ENCODE measurements at places on chromosomes 6 and 20.

DNA sequence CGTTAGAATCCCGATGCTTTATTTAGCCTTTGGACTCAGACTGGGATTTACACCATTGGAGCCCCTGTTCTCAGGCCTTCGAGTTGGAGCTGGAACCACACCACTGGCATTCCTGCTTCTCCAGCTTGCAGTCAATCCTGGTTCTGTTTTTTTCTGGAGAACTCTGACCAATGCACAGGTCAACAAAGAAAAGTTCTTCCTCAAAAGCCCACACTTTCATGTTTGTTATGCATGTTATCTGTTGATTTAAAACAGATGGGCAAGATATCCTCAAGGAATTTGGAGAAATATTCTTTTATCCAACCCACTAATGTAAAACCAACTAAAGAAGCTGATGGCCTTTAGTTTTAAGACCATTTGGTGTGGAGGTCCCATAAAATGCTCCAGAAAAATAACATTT is 205.7 kb downstream of the ANKRD60 start:
- no peak overlapping the region for H3K27ac ChIP-seq
- no peak overlapping the region for H3K4me3 ChIP-seq
- no peaks in the 10 kb centered on the region for H3K36me3 ChIP-seq

GRCh38 chr20:19543101-19543500 is 215.0 kb upstream of the RIN2 start:
- no peak overlapping the region for H3K4me3 ChIP-seq
- peak overlapping the region; percentile 41 for H3K27ac ChIP-seq
- H3K4me1 ChIP-seq: peaks cover 26% of the 10 kb centered on the region

- no peak overlapping the region for H3K4me3 ChIP-seq
- peaks cover 26% of the 10 kb centered on the region for H3K4me1 ChIP-seq
- no peak overlapping the region for H3K27ac ChIP-seq
- no peaks in the 10 kb centered on the region for H3K36me3 ChIP-seq
Measured at GRCh38 chr6:82372656-82373055, 9.0 kb downstream of the TPBG start.

- no peak overlapping the region for H3K4me3 ChIP-seq
- DNase-seq: no peak
- H3K27me3 ChIP-seq: no peaks in the 10 kb centered on the region
Measured at GRCh38 chr20:1831606-1832005, 63.6 kb upstream of the SIRPA start.

- no peak overlapping the region for H3K27ac ChIP-seq
- peaks cover 12% of the 10 kb centered on the region for H3K4me1 ChIP-seq
- H3K27me3 ChIP-seq: peaks cover 4% of the 10 kb centered on the region
- H3K36me3 ChIP-seq: no peaks in the 10 kb centered on the region
Measured at GRCh38 chr6:119006974-119007373, 71.5 kb downstream of the FAM184A start.

DNA sequence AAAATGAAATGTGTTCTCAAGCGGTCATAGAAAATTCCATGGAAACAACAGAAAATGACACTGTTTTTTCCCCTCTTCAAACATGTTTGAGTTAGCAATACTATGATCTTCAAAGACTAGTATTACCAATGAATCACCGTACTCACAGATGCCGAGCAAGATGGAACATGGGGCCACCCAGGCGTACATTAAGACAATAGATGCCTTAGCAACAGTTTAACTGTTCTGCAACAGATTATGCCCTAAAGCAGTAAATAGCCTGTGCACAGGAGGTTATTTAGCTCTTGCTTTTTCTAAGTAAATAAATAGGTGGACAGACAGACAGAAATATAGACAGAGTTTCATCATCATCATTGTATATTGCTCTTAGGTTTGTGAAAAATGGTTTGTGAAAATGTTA is 284.0 kb upstream of the DEFB112 start:
- H3K36me3 ChIP-seq: no peaks in the 10 kb centered on the region
- peaks cover 4% of the 10 kb centered on the region for H3K27me3 ChIP-seq
- no peak for DNase-seq
- no peak overlapping the region for H3K27ac ChIP-seq
- no peak overlapping the region for H3K4me3 ChIP-seq

DNA sequence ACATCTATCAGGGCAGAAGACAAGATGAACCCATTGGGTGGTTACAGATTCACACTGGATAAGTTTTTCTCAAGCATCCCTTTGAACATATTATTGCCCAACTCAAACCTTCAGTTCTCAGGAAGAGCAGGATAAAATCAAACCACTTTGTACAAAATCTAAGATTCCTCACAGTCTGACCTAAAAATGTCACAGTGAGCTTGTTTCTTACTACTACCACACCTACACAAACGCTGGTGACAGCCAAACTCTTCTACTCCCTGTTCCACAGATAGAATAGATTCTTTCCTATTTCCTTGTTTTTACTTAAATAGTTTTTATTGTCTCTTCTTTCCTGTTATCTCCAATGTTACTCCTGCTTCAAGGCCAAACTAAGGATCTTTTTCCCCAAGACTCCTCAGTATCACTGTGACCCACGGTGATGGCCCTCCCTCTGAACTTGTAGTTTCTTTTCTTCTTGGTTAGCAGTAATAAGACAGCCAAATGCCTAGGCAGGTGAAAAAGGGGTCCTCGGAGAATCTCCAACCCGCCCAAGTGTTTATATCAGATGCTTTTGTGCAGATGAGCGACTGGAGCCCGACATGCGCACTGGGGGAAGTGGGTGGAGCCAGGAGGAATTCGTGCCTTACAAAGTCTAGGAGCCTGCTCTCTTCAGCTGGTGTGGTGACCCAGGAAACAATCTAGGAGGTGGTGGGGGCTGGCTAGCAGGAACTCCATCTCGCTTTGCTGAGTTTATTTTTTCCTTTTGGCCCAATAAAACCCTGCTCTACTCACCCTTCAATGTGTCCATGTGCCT is 53.4 kb downstream of the SEL1L2 start:
- no peaks in the 10 kb centered on the region for H3K4me1 ChIP-seq
- no peak overlapping the region for H3K27ac ChIP-seq
- H3K4me3 ChIP-seq: no peak overlapping the region
- no peaks in the 10 kb centered on the region for H3K27me3 ChIP-seq
- H3K36me3 ChIP-seq: no peaks in the 10 kb centered on the region

DNA sequence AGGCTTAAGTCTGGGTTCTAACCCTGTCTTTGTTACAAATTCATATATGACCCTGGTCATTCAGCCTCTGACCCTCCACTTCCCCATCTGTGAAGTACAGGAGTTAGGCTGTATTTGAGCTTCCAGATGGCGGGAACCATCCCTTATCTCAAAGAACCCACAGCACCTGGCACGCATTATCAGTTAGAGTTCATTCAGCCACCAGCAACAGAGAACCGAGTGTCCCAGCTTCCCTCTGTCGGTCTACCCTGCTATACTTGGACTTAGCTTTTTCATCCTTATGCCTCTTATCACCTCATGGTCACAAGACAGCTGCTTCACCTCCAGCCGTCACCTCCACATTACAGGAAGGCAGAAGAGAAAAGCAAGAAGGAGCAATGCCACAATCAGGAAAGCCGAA is 147.8 kb downstream of the EYA2 start:
- no peaks in the 10 kb centered on the region for H3K4me1 ChIP-seq
- no peaks in the 10 kb centered on the region for H3K27me3 ChIP-seq
- DNase-seq: no peak
- no peak overlapping the region for H3K27ac ChIP-seq
- H3K4me3 ChIP-seq: no peak overlapping the region

DNA sequence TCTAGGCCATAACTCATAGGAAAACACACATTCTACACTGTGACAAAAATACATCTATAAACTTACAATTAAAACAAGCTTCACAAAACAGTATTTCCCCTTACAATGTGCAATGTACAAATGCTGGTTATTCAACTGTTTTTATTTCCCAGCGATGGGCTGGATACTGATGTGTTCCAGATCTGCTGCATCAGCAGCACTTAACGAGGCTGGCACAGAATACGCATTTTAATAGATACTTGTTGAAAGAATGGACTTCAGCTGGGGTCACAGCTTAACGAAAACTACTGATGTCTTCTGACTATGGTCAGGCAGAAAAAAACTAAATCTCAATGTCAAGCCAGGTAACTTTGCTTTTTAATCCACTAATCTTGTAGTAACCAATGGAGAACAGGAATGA is 70.9 kb downstream of the B4GALT5 start:
- no peak overlapping the region for H3K27ac ChIP-seq
- H3K36me3 ChIP-seq: peaks cover 86% of the 10 kb centered on the region
- no peaks in the 10 kb centered on the region for H3K4me1 ChIP-seq
- H3K4me3 ChIP-seq: no peak overlapping the region
- H3K27me3 ChIP-seq: no peaks in the 10 kb centered on the region

DNA sequence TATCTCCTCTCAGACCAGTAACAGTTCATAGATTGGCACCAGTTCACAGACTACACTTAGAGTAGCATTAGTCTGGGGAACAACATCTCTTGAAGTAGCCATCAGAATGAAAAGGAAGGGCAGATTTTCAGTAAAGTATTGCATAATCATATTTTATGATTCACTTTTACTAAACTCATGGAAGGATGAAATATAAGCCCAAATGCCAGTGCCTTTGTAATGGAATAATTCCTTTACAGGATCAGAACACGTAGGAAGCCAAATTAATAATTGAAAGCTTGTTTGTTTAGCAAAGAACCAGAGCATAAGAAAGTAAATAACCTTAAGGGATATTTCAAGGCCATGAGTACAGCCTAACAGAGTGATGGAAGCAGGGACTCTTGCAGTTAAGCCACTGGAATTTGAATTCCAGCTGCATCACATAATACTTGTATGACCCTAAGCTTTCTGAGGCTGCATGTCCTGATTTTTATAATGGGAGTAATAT is 11.4 kb upstream of the LOC128125822 start:
- H3K36me3 ChIP-seq: no peaks in the 10 kb centered on the region
- H3K27me3 ChIP-seq: no peaks in the 10 kb centered on the region
- H3K27ac ChIP-seq: no peak overlapping the region

DNA sequence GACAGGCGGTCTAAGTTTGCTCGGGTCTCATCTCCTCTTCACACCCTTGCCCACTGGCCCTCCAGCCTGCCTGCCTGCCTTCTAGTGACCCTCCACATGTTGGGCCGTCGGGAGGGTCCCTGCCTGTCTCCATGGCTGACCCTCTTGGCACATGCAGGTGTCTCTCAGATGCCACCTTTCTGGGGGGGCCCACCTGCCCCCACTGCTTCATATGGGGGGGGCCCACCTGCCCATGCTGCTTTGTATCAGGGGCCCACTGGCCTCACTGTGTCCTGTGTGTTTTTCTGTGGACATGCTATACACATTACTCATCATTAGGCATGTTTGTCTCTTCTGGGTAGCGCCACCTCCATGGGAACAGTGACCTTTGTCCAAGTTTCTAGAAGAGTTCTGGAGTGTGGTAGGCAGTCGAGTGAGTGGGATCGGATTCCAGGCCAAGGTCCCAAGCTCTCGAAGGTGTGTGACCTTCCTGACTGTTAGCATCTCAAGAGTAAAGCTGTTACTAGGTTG is 40.4 kb upstream of the KIF25 start:
- H3K27ac ChIP-seq: no peak overlapping the region
- H3K4me1 ChIP-seq: peaks cover 5% of the 10 kb centered on the region

- DNase-seq: no peak
- no peak overlapping the region for H3K4me3 ChIP-seq
- H3K27ac ChIP-seq: no peak overlapping the region
- H3K36me3 ChIP-seq: no peaks in the 10 kb centered on the region
Measured at GRCh38 chr20:32678948-32679347, 5.2 kb upstream of the C20orf203 start.

DNA sequence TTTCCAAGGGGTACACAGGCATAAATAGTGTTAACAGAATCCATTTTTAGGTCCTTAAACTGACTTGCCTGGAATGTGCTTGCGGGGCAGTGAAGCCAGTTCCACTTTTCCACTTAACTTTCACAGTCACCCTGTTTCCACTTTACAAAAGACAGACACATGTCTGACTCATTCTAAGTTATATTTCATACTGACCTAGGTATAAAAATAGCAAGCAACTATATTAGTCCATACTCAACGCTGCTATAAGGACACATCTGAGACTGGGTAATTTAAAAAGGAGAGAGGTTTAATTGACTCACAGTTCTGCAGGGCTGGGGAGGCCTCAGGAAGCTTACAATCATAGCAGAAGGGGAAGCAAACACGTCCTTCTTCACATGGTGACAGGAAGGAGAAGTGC is 88.2 kb downstream of the MTFR2 start:
- no peaks in the 10 kb centered on the region for H3K36me3 ChIP-seq
- no peaks in the 10 kb centered on the region for H3K4me1 ChIP-seq
- peaks cover 8% of the 10 kb centered on the region for H3K27me3 ChIP-seq
- H3K27ac ChIP-seq: no peak overlapping the region
- DNase-seq: no peak
- H3K4me3 ChIP-seq: no peak overlapping the region

DNA sequence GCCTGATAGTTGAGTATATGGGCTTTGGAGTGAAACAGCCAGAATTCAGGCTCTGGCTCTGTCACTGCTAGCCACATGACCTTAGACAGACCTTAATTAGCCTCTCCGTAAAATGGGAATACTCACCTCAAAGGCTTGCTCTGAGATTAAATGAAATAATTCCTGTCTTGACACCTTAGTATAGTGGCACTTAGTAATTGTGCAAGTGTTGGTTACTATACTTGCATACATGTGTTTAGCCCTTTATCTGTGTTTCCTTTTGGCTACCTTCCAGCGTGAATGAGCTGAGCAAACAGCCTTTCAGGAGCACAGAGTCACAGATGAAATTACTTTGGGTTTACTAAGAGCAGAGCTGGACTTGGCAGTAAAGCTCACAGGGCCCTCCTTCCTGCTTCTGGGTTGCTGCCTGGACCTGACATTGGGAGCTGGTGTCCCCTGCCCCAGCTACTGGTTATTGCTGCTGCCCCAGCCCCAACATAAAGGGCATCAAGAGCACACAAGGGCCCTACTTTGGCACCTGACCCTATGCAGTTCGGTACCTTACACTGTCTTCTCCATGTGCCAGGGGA is 32.8 kb downstream of the CD164 start:
- peak; percentile 51 for DNase-seq
- no peaks in the 10 kb centered on the region for H3K36me3 ChIP-seq
- H3K27ac ChIP-seq: no peak overlapping the region
- no peaks in the 10 kb centered on the region for H3K4me1 ChIP-seq
- no peak overlapping the region for H3K4me3 ChIP-seq

DNA sequence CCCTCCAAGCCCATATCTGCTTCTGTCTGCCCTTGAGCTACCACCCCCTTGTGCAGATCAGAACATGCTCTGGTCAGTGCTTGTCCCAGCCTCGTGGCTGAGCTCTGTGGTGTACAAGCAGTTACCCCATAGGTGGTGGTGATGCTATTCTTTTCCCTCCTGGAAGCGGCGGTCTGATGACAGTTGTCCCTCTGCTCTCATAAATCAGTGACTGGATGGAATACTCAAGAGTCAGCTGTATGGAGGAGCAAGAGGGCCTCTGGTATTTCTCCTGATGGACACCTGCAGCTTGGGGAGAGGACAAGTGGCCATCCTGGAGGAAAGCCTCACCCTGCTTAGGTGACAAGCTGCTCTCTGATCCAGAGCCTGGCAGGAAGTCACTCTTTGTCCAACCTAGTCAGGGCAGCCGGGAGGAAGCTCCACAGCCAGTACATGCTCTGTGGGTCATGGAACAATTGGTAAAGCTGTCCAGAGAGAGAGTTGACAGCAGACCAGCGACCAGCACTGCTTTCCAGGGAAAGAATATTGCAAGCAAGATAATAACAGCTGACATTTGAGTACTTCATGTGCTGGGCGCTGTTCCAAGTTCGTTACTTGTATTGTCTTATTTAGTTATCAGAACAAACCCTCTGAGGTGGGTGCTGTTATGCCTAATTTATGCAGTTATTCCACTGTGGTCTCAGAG is 47.1 kb downstream of the SCAND1 start:
- no peak overlapping the region for H3K27ac ChIP-seq
- H3K4me1 ChIP-seq: no peaks in the 10 kb centered on the region
- no peaks in the 10 kb centered on the region for H3K27me3 ChIP-seq
- no peak overlapping the region for H3K4me3 ChIP-seq
- no peak for DNase-seq
- H3K36me3 ChIP-seq: no peaks in the 10 kb centered on the region
